ENCODE measurements at places on chromosomes 6 and 20.

DNA sequence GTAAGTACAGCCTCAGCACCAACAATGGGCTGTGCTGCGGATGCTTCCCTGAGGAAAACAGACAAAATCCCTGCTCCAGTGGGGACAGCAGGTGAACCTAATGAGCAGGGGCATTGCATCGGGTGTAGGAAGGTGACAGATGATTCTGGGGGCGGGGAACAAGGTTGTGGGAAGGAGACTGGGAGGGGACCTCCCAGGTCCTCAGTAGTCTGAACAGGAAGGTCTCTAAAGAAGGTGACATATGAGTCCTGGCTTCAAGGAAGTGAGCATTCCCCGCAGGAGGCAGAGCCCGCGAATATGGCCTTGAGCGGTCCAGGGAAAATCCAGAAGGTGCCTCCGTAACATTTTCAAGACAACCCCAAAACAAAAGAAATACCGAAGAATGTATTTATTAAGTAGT lies 19.4 kb downstream of the ULBP1 start:
- DNase-seq: no peak

- DNase-seq: no peak
Observed at GRCh38 chr6:45681860-45682511, 304.3 kb upstream of the SUPT3H start.

- DNase-seq: no peak
Observed at GRCh38 chr6:85637579-85637978, 5.1 kb downstream of the SYNCRIP start.

- peak; percentile 4 for DNase-seq
Observed at GRCh38 chr6:125157725-125158124, 4.2 kb downstream of the TPD52L1 start.

GRCh38 chr6:89485320-89485719 lies 52.4 kb downstream of the ANKRD6 start:
- no peak for DNase-seq

DNA sequence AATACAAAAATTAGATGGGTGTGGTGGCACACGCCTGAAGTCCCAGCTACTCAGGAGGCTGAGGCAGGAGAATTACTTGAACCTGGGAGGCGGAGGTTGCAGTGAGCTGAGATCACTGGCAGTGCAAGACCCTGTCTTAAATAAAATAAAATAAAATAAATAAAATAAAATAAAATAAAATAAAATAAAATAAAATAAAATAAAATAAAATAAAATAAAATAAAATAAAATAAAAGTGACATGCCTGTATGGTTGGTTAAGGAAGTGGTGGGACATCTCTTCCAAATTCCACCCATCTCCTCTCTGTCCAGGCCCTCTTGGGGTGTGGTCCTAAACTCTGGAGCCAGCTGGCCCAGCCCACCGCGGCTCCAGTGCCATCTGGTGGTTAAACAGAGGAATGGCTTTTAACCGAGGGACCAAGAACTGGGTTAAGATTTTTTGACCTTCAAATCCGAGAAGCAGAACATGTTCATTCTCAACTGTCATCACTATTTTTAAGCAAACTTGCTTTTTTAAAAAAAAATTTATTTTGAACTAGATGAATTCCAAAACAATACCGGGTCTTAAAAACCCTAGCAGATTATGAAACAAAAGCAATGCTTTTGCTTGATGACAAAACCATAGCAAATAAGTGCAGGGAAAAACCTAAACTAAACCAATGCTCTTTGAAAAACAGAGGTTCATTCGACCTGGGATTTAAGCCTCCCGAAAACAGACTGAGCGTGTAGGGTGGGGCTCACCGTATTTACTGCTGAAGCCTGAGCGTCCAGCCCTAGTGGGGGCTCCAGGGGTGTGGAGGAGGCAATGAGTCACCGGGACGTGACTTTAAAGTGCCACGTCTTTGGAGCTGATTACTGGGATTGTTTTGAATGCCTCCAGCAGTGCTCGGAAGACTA lies 68.8 kb downstream of the CDC5L start:
- no peak for DNase-seq
